ENCODE measurements at places on chromosomes 2 and 18.

DNA sequence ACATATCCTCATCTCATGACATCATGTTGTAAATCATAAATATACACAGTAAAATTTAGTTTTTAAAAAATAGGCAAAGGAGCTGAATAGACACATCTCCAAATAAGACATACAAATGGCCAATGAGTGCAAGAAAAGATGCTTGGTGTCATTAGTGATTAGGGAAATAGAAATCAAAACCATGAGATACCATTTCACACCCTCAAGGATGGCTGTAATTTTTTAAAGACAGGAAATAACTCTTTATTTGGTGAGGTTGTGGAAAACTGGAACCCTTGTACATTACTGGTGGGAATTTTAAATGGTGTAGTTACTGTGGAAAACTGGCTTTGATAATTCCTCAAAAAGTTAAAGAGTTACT, 141.6 kb downstream of the PTRHD1 start:
- no peak for DNase-seq

DNA sequence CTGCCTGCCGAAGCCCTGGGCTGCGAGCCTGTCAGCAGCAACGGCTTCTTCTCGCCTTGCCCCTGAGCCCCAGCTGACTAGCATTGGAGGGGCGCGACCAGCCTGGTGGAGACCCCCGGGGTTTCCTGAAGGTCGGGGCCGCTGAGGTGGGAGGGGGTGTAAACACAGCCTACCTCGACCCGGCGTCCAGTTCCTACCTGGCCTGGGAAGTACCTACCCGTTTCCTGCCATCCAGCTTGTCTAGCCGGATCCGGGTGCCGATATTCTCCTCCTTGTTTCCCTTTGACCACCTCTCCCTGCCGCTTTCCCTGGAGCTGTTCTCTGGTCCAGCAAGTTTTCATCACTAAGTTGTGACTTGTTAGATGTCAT, 511 bp downstream of the MOB4 start:
- DNase-seq = peak; percentile 21

DNA sequence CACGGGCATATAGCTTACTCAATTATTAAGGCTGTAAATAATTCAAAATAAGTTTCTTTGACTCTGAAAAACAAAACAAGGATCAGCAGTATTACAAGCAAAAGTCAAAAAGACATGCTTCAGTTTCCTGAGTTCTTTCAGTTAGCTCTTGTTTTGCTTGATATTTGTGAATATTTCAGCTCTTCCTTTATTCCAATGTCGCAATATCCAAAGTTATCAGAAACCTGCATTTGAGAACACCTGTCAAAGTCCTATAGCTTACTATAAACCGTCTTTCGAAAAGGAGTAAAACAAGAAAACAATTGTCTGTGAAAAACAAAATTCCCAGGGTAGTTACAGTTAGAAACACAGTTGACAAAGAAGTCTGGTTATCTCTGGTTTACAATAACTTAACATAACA, 14.7 kb downstream of the CYP27A1 start:
- DNase-seq = no peak

DNA sequence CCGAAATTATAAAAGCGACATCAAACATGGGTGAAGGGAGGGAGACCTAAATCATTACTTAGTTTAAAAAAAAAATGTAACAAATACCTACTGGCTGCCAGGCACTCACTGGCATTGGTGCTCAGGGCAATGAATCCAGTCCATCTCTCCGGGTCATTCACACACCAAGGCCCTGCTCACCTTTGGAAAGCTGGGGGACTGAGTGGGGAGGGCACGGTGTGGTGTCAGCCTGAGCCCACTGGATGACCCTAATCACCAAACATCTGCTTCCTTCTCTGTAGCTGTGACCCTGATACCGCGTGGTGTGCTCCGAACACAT, 336 bp upstream of the DDX1 start:
- no peak for DNase-seq

GRCh38 chr2:159716857-159717256, 4.6 kb downstream of the MARCHF7 start:
- no peak for DNase-seq

DNA sequence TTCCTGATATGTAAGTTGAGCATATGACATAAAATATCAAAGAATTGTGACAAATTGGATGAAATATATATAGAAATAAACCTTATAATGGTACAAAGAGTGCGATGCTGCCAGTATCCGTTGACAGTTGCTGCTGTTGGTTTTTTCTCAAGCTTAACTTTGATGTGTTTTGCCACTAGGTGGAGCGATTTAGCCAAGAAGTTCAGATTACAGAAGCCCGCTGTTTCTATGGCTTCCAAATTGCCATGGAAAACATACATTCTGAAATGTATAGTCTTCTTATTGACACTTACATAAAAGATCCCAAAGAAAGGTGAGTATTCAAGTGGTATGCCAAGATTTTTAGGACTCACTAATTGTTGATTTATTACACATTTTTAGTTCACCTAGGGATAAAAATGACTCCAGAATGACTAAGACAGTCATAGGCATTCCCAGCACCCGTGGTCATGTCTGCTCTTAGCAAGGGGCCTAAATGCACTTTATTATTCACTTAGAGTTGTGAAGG, 2.1 kb downstream of the RRM2 start:
- DNase-seq = peak; percentile 58

DNA sequence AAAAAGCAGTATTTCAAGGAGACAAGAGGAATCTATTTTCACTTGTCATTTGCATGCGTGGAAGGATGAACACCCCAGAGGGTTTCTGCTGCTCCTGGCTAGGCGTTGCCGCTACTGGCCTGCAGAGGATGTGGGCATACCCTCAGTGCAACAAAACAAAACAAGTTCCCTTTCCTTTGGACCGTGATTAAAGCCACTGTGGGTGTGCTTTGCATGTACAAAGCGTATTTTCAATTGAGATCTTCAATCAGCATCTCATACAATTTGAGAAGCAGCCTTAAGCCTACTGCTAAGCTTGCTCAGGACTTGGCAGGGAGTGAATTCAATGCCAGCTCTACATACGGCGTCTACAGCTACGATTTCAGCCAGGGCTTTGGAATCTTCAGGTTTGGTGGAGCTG, 298.4 kb downstream of the LPIN1 start:
- DNase-seq = no peak

GRCh38 chr2:158835431-158835830, 40.3 kb downstream of the DAPL1 start:
- no peak for DNase-seq

GRCh38 chr2:180520921-180521581, 459.4 kb upstream of the UBE2E3 start:
- no peak for DNase-seq

DNA sequence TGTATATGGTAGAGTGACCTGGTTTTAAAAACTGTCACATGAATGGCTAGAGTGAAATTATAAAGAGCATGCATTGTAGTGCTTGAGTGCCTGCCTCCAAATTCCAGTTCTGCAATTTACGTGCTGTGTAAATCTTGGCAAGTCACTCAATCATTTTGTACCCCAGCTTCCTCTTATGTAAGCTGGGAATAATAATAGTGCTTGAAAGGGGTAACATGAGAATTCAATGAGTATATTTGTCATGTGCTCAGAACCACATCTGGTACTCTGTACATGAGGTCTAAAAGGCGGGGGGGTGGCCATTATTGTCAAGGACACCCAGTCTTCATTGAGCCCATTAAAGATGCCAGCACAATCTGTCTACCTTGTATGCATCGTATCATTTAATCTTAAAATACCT, 214.8 kb downstream of the MC4R start:
- no peak for DNase-seq

- no peak for DNase-seq
Measured at GRCh38 chr18:55214534-55214933, 255.3 kb upstream of the CCDC68 start.

- no peak for DNase-seq
Measured at GRCh38 chr18:79931475-79931874, 20.0 kb downstream of the SLC66A2 start.

Data from cerebellum (tissue), 4 donors.